ENCODE measurements at places on chromosomes 3 and 15.

DNA sequence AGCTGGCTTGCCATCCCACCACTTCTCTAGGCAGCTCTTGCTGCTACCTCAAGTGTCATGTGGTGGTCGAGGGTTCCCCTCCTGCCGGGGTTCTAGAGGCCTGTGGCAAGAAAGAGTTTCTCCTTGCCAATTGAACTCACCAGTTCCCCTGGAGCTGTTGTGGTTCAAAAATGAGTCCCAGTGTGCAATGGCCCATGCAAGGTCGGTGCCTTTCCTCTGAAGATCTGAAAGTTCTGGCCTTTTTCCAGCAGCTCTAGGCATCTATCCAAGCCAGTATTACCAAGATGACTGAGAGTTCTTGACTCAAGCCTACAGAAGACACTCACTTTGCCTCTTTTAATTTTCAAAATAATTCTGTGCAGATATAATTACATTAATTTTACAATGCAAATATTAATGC lies 163.6 kb downstream of the KCNMB2 start:
- DNase-seq = peak; percentile 29

GRCh38 chr3:180290300-180290699 lies 253.6 kb upstream of the PEX5L start:
- no peak for DNase-seq

DNA sequence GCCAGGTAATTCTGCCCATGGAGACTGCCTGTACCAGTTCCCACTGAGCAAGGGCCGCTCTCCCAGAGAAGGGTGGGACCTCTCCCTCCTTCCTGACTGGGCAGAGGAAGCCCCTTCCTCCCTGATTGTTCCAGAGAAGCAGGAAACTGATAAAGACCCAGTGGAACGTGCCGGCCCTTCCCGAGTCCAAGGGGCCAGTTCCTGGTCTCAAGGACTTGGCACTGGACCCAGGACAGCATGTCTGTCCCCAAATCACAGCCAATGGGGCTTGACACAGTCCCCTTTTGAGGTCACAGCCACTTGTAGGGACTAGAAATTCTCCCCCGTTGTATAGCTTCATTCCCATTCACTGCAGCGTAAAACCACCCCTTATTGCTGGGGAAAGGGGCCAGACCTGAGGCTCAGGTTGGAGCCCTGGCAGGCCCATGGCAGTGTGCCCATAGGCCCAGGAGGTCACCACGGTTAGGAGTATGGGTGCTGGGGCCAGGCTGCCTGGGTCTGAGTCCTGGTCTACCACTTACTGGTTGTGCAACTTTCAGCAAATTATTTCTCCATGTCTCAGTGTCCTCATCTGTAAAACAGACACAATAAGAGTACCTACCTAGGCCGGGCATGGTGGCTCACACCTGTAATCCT lies 18.1 kb downstream of the CSRNP1 start:
- DNase-seq = no peak

DNA sequence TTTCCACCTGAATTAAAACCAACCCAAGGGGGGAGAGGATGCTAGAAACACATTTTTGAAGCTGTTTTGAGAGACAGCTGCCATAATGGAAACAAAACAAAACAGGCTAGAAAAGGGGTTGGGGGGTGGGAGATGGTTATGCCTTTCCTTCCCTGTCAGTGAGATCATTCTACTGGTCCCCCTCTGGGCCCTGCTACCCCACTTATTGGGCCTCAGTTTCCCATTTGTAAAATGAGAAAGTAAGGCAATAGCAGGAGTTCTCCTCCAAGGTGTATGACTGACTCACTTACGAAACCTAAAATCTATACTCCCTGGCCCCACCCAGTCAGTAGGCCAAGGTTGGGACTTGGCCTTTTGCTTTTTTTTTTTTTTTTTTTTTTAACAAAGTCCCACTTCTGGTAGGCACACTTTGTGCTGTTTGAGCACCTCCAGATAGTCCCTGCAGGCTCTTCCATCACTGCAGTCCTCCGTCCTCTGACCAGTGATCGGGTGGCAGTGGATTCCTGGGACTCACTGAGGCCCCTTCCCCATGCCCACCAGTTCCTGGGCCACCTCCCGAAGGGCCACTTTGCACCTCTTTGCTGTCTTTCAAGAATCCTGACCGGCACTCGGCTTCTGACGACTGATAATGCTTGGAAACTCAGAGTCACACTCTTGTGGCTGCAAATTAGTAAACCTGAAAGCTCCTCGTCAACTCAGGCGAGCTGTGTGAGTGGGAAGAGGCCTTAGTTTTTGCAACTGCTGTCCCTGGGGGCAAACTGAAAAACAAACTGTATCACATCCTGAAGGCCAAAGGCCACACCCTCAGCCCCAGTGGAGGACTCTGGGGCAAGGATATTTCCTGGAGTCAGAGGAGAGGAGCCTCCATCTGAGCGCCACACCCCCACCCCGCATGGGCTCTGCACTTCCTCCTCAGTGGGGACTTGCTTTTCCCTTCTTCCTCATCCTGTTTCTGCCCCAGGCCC lies 6.7 kb upstream of the PSTPIP1 start:
- DNase-seq = no peak

DNA sequence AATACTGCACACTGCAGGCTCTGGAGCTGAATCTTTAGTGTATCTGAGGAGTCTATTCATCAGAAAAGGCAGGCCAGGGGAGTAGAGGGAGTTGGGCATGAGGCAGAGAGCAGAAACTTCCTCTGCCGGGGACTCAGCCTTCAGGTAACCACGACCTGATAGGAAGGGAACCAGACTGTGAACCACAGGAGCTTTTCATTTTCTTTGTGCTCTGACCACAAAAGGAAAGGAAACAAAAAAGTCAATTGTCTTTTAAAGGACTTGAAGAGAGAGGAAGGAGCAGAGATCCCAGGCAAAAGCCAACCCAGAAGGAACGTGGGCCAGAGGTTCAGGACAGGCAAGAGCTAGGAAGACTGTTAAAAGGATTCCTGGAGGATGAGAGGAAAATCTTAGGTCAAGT lies 573.3 kb downstream of the EPHB1 start:
- no peak for DNase-seq

DNA sequence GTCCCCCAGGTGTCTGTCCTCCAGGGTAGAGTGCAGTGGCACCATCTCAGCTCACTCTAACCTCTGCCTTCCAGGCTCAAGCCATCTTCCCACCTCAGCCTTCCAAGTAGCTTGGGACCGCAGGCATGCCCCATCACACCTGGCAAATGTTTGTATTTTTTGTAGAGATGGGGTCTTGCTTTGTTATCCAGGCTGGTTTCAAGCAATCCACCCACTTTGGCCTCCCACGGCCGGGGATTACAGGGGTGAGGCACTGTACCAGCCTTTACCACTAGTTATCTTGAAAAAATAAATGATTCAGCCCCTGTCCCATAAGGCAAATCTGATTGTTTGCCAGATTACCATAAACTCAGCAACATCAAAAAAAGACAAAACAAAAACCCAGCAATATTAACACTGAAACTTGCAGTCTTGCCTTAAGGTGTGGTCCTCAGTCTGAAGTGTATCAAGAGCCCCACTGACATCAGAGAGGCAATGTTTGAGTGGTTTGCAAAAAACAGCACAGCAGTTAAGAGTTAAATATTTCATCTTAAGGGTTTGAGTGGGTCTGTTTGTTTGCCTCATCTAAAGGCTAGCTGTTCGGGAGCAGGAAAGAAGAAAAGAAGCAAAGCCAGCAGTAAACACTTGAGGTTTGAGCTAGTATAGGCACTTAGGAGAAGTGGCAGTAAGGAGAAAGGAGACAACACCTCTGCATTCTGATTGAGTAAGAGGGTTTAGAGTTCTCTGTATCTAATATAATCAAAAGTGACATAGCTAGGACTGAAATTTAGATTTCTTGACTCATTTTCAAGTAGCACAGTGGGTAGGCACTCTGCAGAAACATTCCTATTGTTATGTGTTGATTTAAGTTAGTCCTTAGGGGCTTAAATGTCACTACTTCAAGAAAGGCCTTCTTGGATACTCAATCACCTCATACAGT lies 26.3 kb upstream of the EDEM1 start:
- DNase-seq = no peak

DNA sequence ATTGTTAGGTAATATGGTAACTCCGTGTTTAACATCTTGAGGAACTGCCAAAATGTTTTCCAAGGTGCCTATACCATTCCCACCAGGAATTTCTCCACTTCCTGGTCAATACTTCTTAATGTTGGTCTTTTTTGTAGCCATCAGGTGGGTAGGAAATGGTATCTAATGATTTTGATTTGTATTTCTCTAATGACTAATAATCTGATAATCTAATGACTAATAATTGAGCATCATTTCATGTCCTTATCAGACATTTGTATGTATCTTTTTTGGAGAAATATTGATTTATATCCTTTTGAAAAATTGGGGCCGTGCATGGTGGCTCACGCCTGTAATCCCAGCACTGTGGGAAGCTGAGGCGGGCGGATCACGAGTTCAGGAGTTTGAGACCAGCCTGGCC lies 38.8 kb downstream of the SLMAP start:
- DNase-seq = no peak

DNA sequence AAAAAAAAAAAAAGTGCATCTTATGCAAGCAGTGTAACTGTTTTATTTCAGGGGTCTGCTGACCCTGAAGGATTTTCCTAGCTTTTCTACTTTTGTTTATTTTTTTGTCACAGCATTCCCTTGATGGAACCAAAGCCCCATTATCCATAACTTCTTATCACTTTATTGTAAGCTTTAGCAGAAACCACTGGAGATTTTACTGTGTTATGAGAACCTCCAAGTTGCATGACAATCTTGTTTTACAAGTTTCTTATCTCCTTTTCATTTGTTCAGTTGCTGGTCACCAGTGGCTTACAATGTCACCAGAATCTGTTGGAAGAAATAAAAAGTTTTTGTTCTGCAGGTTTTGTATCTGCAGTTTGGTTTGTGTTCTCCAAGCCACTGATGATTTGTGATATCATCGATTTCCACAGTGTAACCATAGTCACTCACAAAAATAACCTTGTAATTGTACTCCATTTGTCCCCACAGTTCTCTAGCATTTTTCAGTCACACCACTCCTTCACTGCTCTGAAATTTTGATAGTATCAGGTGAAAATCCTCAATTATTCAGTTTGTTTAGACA lies 660.0 kb downstream of the RBMS3 start:
- no peak for DNase-seq

GRCh38 chr15:79378394-79379109 lies 53.6 kb upstream of the MINAR1 start:
- no peak for DNase-seq

- peak; percentile 10 for DNase-seq
Observed at GRCh38 chr15:68228143-68228970, 1.2 kb downstream of the CLN6 start.

DNA sequence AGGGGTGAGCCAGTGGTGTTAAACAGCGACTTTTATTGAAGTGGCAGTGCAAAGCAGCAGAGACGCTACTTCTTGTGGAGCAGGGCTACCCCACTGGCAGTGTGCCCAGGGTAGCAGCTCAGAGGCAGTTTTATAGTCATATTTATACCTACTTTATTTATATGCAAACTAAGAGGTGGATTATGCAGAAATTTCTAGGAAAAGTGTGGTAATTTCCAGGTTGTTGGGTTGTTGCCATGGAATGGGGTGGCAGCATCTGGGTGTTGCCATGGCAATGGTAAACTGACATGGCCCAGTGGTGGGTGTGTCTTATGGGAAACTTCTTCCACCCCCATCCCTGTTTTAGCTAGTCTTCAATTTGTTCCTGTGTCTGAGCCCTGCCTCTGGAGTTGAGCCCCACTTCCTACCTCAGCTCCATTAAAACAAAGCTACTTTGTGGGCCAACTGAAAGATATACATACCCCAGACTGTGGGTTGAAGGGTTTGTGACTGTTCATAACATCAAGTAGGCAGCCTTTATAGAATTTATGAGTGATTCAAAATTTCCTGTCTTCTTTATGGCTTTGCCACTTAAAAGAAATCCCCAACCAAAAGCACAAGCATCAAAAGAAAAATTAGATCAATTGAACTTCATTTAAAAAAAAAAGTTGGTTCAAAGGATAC lies 60.3 kb downstream of the EBLN2 start:
- DNase-seq = no peak

DNA sequence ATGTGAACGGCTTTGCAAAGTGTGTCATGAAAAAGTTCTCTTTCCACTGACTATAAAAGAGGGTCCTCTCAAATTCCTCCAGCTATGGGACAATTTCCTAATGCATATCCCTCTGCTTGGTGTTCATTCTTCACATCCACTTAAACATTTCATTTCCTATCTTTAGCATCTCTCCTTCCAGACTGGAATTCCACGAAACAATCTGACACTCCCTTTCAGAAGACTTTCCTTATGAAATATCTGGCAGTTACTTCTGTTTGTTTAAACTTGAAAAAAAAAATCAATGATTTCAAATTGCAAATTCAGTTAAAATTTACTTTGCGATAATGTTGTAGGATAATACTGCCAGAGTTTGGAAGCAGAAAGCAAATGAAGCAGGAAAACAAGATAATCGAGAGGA lies 105.8 kb upstream of the SELENOK start:
- DNase-seq = no peak

DNA sequence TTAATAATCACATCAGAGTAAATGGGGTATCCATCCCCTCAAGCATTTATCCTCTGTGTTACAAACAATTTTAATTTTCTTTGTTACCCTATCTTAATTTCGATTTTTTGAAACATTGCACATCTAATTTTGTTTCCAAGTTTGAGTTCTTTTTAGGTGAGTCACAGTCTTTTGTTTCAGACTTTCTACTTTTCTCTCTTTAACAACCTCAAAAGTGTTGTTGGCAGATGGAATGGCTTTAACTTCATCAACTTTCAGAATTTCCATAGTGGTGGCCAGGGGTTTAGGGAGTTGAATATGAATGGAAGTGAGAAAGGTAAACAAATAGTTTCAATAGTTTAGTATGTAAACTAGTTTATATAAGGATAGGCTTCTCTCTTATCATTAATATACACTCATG lies 223.0 kb upstream of the MLF1 start:
- DNase-seq = peak; percentile 26

DNA sequence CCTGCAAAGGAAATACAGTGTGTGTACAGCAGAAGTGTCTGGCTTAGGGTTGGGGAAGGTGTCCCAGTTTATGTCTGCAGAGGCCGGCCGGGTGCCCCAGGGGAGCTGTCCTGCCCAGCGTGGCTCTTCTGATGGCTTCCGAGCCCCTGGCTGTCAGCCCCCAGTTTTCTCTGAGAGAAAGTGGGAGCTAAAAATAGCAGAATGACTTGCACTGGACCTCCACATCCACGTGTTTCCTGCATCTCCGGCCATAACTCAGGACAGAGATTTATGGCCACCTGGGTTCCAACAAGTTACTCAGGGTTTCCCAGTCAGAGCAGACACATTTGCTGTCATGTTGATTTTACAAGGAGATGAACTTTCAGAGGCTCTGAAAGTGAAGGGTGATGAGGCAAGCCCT lies 192.0 kb downstream of the ATP10A start:
- DNase-seq = peak; percentile 46

GRCh38 chr15:90581771-90582352 lies 52.1 kb downstream of the CRTC3 start:
- no peak for DNase-seq

Data from fibroblast of skin of right biceps (primary cell).